T-helper 22 cell (primary cell): ENCODE measurements at places on chromosomes 1 and 21.

- DNase-seq: no peak
These were observed 11.0 kb upstream of the NID1 start for GRCh38 chr1:236075848-236076247.

- no peak for DNase-seq
These were observed 140.9 kb upstream of the HOOK1 start for GRCh38 chr1:59673573-59674450.

GRCh38 chr1:114379987-114380386 is 131.0 kb downstream of the TRIM33 start:
- no peak for DNase-seq

DNA sequence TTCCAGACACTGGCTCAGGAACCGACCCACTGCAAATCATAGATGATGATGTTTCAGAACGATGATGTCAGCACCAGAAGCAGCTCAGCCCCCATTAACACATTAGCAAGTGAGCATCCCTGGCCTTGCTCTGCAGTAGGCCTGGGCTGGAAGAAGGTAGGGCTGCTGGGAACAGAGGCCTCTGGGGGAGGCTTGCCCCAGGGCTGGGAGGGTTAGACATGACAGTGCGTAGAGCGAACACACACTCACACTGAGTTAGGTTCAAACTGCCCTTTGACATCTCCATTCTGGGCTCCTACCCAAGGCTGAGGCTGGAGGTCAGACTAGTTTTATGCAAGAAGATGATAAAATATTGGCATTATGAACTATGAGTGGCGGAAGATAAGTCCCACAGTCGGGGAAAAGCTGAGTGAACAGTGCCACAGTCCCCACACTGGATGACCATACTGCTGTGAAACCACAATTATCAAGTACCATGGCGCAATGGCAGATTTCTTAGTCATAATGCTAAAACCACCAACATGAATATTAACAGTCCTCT is 91.1 kb downstream of the DMRTB1 start:
- DNase-seq: no peak

GRCh38 chr21:26445440-26445839 is 127.6 kb downstream of the CYYR1 start:
- DNase-seq: no peak

DNA sequence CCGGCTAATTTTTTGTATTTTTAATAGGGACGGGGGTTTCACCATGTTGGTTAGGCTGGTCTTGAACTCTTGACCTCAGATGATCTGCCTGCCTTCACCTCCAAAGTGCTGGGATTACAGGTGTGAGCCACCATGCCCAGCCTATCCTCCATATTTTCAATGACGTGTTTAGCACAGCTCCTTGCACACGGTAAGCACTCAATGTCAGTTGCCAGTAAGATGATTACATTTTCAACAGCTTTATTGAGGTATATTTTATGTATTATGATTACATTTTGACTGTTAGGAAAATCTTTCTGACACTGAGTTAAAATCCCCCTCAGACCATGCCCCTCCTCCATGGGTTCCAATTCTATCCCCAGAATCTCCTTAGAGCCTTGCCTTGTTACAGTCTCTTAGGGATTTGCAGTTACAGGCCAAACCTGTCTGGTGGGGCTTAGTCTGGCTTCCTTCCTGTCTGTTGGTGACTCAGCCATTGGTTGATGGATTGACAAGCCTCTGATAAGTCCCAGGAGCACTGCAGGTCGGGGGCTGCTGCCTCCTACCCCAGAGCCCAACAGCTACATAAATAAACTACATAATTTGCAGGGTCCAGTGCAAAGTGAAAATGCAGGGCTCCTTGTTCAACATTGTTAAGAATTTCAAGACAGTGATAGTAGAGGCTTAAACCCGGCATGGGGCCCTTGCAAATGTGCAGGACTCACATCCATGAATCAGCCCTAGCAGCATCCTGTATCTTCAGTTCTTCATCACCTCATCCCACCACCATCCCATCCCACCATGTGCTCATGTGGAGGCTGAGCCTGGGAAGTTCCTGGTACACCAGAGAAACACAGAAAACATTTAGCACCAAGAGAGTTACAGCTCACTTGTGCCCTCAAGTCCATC is 23.4 kb downstream of the COA7 start:
- no peak for DNase-seq

DNA sequence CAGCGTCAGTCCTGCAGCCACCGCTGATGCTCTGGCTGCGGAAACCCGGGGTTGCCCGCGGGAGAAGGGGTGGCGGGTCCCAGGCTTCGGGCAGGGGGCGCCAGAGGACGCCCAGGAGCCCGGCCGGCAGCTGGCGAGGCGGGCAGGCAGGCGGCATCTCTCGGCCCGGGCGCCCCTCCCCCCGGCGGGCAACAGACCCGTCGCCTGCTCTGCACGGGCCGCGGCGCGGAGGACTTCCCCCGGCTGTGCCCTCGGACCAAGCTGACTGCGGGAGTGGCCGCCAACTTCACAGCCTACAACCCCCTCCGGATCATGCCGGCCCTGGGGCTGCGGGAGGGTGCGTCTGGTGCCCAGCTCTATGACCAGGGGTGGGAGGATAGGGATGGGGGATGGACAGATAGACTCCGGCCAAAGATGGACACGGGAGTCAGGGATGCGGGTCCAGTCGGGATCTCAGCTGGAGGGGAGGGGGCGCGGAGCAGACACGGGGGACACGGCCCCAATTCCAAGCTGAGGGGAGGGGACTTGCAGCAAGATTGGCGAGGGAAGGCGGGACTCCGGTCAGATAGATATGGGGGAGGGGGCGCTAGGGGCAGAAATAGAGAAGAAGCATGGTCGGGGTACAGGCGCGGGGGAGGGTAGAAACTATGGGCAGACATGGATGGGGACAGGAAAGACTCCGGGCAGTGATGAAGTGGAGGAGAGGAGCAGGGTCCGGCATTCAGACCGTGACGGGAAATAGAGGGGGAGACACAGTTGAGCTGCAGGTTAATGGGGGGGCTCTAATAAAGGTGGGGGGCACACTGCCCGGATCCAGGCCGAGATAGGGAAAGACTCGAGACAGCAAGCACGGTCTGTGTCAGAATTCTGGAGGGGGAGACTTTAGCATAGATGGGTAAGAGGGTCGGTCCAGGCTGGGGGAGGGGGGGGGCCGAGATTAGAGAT is 1.1 kb downstream of the ADGRB2 start:
- peak; percentile 37 for DNase-seq

DNA sequence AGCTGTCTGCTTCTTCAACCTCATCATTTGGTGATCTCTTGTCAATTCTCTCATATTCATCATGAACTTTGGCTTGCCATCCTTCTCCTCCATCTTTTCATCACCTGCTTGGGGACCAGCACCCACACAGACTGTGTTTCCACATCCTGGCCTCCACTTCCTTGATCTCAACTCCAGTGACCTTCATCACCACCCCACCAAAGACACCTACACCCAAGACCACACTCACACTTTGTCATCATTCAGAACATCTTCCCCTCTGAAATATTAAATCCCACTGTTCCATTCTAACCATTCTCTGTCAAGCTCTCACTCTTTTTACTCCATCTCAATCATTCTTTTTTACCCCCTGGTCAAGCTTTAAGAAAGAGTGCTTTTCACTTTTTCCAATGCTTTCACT is 115.5 kb upstream of the VAV3 start:
- DNase-seq: no peak

GRCh38 chr1:60273185-60273584 is 199.6 kb upstream of the C1orf87 start:
- DNase-seq: no peak

DNA sequence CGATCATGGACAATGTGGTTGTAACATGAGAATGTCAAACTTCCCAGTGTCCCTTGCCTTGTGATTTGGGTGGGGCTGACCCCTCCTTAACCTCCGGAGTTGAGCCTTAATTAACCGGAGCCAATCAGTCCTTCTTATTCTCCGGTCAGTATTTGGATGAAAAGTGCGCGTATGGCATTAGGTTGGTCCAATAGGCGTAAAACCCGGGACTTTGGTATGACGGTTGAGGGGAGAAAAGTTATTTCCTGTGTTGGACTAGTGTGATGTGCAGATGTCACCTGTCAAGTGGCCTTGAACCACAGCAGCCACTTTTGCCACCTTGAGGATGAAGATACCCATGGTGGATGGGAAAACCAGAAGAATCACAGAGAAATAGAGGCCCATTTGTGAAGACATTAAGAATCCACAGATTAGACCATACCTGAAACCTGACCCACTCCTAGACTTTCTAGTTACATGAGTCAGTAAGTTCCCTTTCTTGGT is 5.1 kb downstream of the PAFAH2 start:
- DNase-seq: no peak

DNA sequence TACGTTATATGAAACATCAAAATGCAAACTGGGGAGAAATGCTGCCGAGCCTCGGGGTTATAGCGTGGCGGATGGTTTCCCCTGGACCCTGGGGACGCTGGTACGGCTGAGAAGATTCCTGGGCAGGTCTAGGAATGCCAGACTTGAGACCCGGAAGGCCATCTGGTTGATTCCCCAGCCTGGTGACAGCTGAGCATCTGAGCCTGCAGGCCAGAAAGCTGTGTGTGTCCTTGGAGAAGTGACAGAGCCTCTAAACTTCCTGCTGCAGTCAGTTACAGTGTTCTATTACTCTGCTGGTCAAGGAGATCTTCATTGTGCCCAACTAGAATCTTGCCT is 2.3 kb downstream of the VASH2 start:
- no peak for DNase-seq

DNA sequence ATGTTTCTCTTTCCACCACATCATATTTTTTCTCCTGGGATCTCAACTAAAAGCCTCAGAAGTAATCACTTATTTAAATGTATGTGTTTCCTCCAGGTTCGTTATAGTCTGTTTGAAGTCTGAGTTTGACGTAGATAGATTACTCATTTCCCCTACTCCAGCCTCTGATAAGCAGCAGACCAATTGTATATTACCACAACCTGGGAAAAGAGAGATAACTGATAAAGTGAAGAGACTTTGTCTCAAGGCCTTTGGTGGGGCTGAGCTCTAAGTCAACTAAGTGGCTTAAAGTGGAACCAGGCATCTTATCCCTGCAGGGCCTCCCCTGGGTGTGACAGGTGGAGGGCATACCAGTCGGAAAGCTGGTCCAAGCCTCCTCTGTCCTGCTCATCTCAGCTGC is 34.9 kb upstream of the CACNA1E start:
- DNase-seq: no peak

DNA sequence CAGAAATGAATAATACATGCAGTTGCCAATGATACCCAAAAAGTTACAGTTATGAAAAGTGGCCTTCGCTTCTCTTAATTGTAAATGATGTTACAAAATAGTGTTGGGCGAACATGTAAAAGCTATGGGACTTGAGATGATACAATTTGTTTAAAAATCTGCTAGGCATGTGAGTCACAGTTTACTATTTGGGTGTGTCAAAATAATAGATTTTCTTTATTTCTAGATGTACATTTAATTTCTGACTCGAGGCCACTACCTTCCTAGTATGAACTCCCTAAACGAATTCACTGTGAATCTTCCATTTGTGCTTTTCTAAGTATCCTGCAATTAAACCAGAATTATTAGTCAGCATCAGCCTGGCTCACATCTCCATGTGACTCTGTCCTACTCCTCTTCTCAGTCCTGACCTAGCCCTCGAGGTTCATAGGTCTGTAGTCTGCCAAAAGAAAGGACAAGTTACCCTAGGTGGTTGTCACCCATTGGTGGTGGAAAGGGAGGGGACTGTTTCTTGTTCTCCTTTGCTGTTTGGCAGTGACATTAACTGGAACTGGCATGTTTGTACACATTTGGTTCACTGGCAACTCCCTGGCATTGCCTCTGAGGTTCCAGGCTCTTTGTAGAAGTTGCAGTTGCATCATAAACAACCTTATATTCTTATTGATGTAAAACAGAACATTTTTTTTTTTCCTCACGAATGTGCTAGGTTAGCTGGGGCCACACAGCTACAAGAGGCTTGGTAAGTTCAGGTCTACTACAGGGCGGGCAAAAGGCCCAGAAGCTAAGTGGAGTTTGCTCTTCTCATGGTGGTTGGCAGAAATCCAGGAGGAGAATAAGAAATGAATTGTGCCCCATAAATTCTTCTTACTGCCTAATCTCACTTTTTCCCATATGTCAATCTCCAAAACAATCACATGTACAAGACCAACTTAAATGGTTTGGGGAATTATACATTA is 746.5 kb upstream of the ADAMTS5 start:
- no peak for DNase-seq

DNA sequence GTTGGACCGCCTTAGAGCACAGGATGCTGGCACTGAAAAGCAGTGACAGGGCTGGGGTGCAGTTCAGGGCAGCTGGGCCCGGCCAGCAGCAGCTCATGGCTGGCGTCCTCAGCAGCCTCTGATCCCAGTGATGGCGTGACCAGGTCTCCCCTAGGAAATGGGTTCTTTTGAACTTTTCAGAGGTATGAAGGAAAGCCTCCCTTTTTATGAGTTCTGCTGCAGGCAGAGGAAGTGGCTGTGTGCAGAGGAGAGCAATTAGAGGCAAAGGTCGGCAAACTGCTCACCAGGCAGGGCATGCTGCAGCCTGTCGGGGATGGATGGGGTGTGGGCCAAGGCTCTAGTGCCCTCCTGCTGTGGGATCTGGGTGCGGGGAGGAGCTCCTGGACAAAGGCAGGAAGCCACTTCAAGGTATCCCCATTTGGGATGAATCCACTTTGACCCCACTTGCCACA is 45.6 kb upstream of the RAB4A start:
- DNase-seq: no peak

DNA sequence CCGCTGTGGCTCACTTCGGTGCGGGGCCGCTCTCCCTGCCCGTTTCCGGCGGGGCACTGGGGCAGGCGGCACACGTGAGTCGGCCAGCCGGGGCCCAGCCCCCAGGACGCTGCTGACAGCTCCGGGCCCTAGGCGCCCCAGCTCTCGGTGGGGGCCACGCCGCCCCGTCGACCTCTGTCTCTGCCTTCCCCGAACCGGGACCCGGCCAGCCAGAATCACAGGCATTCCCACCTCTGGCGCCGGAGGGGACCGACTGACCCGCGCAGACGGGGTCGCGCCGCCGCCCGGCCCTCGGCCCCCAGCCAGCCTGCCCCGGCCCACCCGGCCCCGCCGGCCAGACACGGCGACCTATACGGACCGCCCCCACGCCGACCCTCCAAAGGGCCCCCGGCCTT is 755 bp downstream of the SCMH1 start:
- peak; percentile 1 for DNase-seq

GRCh38 chr1:46062651-46063319 is 69.6 kb downstream of the PIK3R3 start:
- DNase-seq: no peak

DNA sequence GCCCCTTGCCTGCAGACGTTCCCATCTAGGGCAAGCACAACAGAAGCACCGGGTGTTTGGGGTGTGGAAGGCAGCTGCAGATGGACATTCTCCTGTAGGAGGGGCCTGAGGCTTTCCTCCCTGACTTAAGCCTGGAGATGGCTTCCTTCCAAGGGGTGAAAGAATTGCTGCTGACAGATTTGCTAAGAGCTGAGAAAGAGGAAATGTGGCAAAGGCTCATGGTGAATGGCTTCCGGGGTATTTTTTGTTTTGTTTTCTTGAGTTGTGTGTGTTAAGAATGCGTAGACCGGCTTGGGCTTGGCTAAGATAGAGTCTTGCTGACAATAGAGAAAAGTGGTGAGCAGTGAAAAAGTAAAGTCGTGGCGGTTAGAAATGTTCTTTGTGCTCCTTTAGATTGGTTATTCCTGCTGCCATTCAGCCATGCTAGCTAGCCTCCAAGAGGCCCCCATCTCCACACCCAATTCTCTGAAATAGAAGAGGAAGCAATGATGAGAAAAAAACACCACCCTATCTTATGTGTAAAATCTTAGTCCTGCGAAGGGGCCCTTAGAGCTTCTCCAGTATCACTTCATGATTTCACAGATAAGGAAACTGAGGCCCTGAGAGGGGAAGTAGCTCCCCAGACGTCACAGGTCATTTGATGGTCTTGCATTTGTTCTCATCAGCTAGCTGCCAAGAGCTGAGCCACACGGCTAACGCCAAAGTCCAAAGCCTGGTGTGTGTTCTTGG is 36.9 kb downstream of the EIF2D start:
- DNase-seq: peak; percentile 39

- DNase-seq: no peak
These were observed 10.0 kb downstream of the MAEL start for GRCh38 chr1:166999075-166999474.
